Glutamatergic neuron (in vitro differentiated cells): ENCODE measurements at places on chromosomes 7 and 10.

DNA sequence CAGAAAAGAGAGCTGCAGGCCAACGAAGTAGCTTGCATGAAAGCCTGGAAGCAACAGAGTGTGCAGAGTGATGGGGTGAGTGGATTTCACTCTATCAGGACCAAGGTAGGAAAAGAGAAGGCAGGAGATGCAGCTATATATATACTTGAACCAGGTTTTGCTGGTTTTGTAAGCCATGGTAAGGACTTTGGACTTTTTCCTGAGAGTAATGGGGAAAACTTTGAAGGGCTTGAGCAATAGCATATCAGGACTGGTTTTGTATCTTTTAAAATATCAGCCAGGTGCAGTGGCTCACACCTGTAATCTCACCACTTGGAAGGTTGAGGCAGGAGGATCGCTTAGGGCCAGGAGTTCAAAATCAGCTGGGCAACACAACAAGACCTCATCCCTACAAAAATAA, 120.6 kb upstream of the NRP1 start:
- DNase-seq = no peak

DNA sequence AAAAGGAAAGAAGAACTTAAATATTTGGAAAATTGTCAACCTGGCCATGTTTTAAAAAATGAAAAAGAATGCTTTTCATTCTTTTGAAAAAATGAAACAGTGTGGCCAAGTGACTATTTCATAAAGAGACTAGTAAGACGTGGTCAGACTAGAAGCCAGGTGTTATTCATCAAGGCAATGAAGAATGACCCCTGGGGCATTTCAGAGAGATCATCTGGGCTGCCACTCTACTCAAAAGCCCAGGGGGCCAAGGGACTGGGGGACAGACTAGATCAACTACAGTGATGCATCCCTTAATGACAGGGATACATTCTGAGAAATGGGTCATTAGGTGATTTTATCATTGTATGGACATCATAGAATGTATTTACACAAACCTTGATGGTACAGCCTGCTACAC, 199.4 kb downstream of the STK31 start:
- DNase-seq = no peak

DNA sequence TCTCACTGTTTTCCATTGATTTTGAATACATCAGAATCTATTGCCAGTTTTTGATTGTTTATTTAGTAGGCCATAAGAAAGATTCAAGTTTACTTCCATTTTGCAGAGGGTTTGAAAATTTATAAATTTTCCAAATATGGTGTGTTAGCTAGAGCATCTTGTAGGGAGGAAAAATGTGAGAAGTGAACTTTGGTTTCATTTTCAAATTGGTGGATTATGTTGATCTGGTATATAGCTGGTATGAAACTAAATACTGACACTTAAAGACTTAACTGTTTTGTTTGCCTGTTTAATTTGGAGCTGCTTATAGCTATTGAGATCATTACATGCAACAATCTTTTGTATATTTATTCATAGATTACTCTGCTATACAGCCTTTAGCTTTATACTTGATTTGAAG, 108.1 kb downstream of the ADAM22 start:
- DNase-seq = no peak

DNA sequence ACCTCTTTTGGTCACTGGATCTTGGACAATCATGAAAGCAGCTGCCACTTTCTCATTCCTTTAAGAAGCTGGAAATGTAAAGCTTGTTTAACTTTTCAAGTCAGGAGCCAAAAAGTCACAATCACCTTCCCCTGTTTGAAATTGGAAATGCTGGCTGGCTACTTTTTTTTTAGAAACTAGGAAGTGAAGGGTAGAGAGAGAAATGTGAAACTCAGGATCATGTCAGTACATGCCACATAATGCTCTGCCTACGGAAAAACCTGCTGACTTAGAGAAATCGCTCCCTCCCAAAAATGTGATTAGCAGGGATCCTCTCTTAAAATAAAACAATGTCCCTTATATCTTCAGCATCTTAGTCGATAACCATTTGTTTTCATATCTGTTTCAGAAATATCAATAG, 188.4 kb upstream of the C7orf33 start:
- no peak for DNase-seq

DNA sequence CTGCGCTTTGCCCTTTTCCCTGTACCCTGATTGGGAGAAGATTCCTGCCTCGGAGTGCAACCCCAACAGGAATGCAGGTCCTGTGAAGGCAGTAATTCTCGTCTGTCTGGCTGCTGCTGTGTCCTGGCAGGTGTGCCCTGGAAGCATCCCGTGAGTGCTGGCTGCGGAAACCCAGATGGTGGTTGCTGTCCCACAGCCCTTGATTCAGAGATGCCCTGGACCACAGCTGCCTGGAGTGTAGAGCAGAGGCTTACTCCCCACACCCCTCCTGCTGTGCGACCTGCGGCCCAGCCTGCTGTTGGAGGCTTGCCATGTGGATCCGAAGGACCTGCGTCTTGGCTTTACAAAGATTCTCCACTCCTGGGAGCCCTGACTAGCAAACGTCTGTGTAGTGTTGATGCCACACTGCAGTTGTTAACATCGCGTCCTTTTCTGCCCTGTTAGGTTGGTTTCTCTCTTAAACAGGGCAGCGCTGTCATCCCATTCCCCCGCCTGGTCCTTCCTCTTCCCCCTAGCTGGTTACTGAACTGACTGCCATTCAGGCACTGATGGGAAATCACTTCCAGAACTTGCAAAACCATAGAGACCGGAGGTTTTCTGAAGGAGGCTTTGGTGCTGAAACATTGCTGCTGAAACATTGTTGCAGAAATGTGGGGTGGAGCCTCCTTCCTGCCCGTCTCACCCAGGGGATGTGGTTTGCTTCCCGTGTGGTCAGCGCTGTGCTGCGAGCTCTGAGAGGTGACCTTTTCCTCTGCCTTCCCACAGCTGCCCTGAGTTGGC, 53.3 kb downstream of the DNAJB6 start:
- DNase-seq = peak; percentile 56

DNA sequence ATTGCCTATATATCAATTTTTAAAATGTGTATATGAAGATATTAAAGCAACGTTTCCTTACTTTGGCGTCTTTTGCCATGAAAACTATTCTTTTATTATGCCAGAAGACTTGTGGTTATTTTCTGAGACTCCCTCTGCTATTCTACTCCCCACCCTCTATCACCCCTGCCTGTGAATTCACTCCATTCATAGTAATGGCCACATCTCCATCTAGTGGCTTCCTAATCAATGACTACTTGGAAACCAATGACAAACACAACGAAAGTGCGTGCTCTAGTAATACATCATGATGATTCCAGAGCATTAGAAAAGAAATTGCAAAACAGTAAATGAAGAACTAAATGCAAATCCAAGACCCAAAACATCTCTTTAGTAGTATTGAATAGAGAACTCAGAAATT, 186.7 kb upstream of the HGF start:
- DNase-seq = no peak

DNA sequence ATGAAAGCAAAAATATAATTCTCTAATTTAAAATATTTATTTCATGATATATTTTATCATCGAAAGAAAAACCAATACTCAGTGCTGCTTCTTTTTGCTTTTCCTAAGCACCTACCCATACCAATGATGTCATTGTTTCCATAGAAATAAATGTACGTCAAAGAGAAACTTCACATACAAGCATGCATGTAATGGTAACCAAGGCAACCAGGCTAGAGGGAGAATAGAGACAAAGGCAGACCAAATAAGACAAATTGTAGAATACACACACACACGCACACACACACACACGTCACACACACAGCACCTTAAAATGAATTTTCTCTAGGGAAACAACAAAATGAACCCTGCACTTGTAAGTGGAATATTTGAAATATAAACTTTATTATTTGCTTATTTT, 75.5 kb downstream of the MACC1 start:
- DNase-seq = no peak

- peak; percentile 64 for DNase-seq
Observed at GRCh38 chr7:1331561-1332467, 99.1 kb downstream of the UNCX start.

- DNase-seq = no peak
Observed at GRCh38 chr10:84398696-84399095, 70.3 kb downstream of the CCSER2 start.

GRCh38 chr10:27525819-27526218, 21.7 kb downstream of the RAB18 start:
- DNase-seq = no peak

- DNase-seq = no peak
Observed at GRCh38 chr10:125174360-125174759, 14.0 kb upstream of the CTBP2 start.

DNA sequence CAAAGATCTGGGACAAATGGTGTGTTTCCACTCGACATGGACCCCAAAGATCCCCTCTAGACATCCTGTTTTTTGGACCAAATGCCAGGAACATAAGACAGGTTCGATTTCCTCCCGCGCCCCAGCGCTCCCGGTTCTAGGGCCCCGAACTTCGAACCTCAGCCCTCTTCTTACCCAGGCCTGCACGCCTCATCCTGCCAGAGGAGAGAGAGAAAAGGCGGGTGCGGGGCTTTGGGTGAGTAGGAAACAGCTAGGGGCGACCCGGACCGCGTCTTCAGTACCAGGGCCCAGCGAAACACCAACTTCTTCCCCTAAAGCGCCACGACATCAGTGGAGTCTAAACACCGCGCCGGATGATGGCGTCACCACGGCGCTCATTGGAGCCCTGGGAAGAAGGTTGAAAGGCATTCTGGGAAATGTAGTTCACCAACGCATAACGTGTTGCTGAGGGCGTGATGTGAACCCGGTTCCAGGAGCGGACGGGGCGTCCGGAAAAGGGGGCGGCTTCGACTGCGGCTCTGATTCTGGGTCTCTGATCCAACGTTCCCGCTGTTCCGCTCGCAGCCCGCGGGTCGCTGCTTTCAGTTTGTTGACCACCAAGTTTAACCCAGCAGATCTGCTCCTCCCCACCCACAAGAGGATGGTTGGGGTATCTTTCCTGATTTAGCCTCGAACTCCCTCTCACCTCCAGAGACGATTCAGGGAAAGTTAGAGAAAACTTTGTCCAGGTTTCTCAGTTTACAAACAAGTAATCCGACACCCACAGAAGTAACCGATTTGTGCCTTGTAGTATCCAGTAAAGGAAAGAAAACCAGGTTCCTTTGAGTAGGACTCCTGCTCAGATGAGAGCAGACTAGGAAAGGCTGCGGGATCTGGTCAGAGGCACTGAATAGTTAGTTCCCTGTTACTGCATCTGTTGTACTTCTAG, at the start of gene BET1:
Gene BET1 (minus strand): TSS at position 332 of the 928 bp plus-strand sequence. CDS start 139 bp downstream, at position 193.
- DNase-seq = peak; percentile 93

- no peak for DNase-seq
Observed at GRCh38 chr7:5466551-5466950, 42.9 kb upstream of the TNRC18 start.

GRCh38 chr7:14846405-14846804, 56.1 kb downstream of the DGKB start:
- no peak for DNase-seq

GRCh38 chr10:16816171-16816570, 1.1 kb downstream of the RSU1 start:
- no peak for DNase-seq

GRCh38 chr10:13233358-13233757, 816 bp downstream of the UCMA start:
- no peak for DNase-seq

- DNase-seq = no peak
Observed at GRCh38 chr10:33461295-33461640, 126.8 kb upstream of the NRP1 start.

- no peak for DNase-seq
Observed at GRCh38 chr7:22329816-22330524, 27.0 kb downstream of the RAPGEF5 start.

DNA sequence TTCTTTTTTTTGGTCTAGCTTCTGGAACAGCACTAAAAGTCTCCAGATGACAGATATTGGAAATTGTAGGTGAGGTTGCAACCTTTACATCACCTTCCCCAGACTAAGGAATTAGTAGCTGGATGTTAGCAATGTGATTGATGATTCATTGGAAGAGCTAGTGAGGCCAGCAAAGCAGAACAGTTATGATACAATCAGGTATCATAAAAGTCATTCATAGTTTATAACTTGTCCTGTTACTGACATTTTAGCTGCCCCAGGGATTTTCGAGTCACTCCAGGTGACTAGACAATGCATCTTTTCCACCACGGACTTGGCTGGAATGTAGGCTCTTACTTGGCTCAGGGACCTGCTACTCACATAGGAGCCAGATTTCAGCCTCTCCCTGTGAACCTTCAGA, 15.9 kb upstream of the TCF7L2 start:
- no peak for DNase-seq
